Neuronal stem cell (in vitro differentiated cells): ENCODE measurements at places on chromosomes 5 and 9.

DNA sequence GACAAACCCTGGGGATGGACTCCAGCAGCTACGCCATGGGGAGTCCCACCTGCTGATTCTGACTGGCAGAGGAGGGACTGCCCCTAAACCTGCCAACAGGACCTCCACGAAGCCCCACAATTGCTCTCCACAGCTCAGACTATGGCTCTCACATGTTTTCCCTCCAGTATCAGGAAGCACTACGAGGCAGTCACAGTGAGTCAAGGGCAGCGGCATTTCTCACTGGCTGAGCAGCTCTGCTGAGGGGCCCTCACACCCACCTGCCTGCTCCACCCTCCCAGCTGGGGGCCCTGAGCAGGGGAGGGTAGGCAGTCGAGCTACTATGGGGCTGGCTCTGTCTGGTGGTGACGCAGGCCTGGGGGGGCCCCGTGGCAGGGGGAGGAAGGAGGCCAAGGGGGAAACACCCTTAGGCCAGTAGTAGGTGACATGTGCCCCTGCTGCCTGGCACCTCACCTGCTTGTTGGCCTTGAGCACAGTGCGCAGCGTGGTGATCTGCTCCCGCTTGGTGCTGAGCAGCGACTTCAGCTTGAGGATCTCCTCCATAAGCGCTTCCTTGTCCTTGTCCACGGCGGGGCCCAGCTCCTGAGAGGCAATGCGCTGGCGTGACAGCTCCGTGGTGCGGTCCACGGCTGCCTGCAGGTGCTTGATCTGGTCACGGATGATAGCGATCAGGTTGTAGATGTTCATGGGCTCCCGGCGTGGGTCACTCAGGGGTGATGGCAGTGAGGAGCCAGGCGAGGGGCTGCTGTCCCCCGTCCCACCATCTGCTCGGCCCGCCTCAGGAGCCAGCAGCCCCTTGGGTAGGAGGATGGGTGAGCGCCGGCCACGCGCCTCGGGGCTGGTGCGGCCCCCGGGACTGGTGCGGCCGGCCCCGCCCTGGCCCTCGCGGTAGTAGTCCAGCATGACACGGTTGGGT is 46.3 kb downstream of the BICD2 start:
- no peak for DNase-seq
- H3K27me3 ChIP-seq = no peaks in the 10 kb centered on the region
- H3K36me3 ChIP-seq = peaks cover 79% of the 10 kb centered on the region

- H3K4me3 ChIP-seq = no peak overlapping the region
- no peaks in the 10 kb centered on the region for H3K27me3 ChIP-seq
- DNase-seq = no peak
- H3K4me1 ChIP-seq = peaks cover 8% of the 10 kb centered on the region
These were observed 34.0 kb downstream of the RXRA start for GRCh38 chr9:134360180-134360759.

- no peaks in the 10 kb centered on the region for H3K27me3 ChIP-seq
- H3K36me3 ChIP-seq = no peaks in the 10 kb centered on the region
- H3K27ac ChIP-seq = no peak overlapping the region
These were observed 524.6 kb downstream of the BNC2 start for GRCh38 chr9:16345902-16346301.

- H3K27ac ChIP-seq = no peak overlapping the region
- H3K27me3 ChIP-seq = peaks cover 5% of the 10 kb centered on the region
- H3K4me1 ChIP-seq = peaks cover 2% of the 10 kb centered on the region
- no peak overlapping the region for H3K4me3 ChIP-seq
- DNase-seq = no peak
These were observed 45.2 kb downstream of the ADRA1B start for GRCh38 chr5:159961176-159962160.

DNA sequence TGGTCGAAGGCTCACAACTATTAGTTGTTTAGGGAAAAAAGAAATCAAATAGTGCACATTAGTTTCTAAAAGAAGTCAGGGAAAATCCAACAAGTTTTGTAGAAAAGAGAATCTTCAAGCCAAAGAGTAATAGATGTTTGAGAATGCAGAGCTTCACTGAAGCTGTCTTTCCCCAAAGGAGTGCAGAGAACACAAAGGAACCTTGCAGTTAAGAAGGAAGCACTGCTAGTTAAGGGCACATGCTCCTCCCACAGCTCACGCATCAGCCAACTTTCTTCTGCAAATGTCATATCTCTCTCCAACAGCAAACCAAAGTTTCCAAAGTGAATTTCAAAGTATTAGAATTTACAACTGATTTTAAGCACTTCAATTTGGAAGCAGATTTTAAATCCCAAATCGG is 116.4 kb upstream of the FST start:
- H3K4me1 ChIP-seq = no peaks in the 10 kb centered on the region
- no peak for DNase-seq
- H3K36me3 ChIP-seq = no peaks in the 10 kb centered on the region

DNA sequence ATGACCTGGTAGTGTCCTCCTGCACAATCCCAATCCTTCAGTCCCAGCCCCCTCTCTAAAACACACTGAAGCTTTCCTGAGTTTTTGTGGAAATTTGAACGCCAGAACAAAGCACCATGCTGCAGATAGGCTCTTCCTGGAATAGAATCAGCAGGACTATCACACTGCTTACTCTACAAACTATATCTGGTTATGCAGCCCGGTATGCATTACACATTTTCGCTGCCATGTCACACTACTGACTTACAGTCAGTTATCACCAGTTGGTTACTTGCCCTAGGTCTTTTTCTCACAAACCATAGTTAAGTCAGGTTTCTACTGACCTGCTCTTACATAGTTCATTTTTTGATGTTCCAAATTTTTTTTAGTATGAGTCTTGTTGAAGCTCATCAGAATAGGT is 24.9 kb downstream of the PLCXD3 start:
- no peak overlapping the region for H3K4me3 ChIP-seq
- H3K27ac ChIP-seq = no peak overlapping the region
- H3K4me1 ChIP-seq = no peaks in the 10 kb centered on the region
- no peaks in the 10 kb centered on the region for H3K27me3 ChIP-seq
- no peaks in the 10 kb centered on the region for H3K36me3 ChIP-seq

- no peaks in the 10 kb centered on the region for H3K27me3 ChIP-seq
- H3K27ac ChIP-seq = no peak overlapping the region
- no peak for DNase-seq
- H3K4me3 ChIP-seq = no peak overlapping the region
- H3K36me3 ChIP-seq = no peaks in the 10 kb centered on the region
These were observed 4.6 kb downstream of the CSF1R start for GRCh38 chr5:150081541-150082283.

DNA sequence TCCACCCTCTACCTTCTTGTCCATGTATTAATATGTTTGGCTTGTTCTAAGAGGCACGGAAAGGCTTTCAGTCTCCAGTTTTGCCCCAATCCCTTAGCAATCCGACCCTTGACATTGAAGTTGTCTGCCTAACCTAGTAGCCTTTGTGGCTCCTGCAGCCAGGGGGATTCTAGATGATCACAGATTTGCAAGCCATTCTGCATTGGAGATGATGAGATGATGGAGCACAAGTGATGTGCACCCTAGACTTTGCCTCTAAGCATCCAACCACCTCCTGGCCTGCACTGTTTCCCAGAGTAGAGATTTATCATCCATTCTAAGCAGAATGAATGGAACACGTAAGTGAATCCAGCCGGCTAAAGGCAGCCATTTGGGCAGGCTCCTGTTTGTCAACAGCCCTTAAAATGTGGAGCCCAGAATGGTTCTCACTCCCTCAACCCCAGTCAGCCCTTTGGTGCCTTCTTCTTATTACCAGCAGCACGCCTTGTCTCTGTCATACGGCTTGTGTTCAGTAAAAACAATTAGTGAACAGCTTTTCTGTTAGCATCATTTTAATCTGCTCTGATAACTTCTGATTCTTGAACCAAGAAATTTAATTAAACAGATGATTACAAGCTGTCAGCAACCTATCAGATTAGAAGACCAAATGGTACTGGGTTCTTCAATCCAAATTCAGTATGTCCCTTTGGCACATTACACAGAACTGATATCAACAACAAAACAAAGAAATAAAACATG is 5.7 kb upstream of the TRAF1 start:
- no peaks in the 10 kb centered on the region for H3K4me1 ChIP-seq
- H3K4me3 ChIP-seq = no peak overlapping the region
- peaks cover 19% of the 10 kb centered on the region for H3K27me3 ChIP-seq
- H3K36me3 ChIP-seq = no peaks in the 10 kb centered on the region
- H3K27ac ChIP-seq = no peak overlapping the region
- DNase-seq = no peak

DNA sequence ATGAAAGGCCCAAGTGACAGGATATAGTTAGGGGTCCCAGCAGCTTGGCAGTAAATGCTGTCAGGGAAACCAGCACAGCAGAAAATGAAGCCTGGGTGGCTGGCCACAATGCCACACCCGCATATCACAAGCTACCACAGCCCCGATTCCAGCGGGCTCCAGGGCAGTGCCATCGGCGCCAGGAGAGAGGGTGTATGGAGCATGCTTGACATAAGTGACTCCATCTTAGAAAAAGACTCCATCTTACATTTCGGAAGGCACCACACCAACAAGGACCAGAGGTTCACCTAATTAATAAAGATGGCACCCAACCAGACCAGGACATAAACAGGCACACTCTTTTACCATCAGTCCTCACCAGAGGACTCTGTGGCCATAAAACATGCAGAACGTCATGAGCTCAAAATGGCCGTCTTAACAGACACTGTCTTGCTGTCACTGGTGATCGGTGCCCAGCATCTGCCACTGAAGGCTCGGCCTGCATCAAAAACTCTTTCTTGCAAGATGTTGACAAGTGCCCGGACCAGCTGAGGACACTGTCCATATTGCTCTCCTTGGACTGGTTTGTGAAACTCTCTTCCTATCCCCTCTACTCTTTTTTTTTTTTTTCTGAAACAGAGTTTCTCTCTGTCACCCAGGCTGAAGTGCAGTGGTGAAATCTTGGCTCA is 67.4 kb upstream of the SPIN1 start:
- no peak for DNase-seq
- H3K27ac ChIP-seq = no peak overlapping the region
- no peaks in the 10 kb centered on the region for H3K4me1 ChIP-seq
- no peaks in the 10 kb centered on the region for H3K27me3 ChIP-seq
